CD4-positive, alpha-beta T cell treated with Interleukin-15 for 1 hour (primary cell): ENCODE measurements at places on chromosomes 4 and X.

DNA sequence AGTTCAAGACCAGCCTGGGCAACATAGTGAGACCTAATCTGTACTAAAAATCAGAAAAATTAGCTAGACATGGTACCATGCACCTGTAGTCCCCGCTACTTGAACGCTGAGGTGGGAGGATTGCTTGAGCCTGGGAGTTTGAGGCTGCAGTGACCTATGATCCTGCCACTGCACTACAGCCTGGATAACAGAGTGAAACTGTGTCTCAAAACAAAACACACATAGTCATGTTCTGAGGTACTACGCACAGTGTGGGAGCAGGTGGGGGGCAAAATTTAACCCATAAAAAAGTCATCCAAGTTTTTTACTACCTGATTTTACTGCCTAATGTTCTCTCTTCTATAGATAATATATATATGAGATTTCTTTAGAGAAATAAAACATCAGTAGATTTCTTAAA lies 28.4 kb downstream of the HSPA4L start:
- no peak for DNase-seq

DNA sequence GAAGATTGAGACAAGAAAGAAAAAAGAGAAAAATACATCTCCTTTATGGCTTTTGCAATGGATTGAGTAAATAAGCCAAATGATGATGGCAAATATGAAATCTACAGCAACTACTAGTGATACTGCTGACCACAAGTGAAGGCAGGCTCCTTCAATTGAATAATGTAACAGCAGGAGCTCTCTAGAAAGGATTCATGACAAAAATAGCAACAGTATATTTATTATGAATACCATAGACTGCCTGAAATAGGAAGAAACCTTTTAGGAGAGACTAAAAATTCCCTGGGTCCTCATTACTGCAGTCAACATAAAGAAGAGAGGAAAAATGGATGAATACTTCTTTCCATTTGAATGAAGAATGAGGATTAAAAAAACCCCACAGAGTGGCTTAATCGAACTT lies 306.8 kb upstream of the ANXA10 start:
- no peak for DNase-seq

DNA sequence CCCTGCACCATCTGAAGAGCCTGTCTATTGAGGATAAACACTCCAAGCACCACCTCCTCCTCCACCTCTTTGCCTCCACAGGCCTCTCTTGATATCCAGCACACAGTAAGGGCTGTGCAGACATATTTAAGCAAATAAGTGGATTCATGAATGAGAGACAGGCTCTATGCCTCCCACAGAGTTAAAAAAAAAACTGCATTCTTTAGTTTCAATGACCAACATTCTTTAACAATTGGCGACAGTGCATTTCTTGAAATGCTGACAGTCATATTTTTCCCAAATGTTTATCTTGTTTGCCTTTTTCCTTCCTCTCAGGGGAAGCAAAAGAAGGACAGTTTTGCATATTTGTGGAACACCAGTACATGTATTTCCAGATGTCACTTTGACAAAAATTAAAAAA lies 38.6 kb downstream of the MXRA5 start:
- DNase-seq = no peak

GRCh38 chr4:80136270-80136669 lies 61.0 kb upstream of the PRDM8 start:
- no peak for DNase-seq

DNA sequence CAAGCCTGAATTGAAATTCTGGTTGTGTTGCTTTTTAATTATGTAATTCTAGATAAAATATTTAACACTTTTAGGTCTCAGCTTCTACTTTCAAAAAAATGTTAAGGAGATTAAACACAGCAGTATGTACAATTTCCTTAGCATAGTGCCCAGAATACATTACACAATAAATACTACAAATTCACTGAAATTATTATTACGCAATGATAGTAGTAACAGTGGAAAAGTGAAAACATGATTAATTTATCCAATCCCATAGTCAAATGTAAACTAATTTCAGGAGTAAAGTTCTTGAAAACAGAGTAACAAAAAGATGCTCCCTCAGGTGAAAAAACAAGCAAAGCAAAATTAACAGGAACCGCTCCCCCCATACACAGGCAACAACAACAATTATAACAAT lies 1915.4 kb downstream of the STIM2 start:
- DNase-seq = no peak

DNA sequence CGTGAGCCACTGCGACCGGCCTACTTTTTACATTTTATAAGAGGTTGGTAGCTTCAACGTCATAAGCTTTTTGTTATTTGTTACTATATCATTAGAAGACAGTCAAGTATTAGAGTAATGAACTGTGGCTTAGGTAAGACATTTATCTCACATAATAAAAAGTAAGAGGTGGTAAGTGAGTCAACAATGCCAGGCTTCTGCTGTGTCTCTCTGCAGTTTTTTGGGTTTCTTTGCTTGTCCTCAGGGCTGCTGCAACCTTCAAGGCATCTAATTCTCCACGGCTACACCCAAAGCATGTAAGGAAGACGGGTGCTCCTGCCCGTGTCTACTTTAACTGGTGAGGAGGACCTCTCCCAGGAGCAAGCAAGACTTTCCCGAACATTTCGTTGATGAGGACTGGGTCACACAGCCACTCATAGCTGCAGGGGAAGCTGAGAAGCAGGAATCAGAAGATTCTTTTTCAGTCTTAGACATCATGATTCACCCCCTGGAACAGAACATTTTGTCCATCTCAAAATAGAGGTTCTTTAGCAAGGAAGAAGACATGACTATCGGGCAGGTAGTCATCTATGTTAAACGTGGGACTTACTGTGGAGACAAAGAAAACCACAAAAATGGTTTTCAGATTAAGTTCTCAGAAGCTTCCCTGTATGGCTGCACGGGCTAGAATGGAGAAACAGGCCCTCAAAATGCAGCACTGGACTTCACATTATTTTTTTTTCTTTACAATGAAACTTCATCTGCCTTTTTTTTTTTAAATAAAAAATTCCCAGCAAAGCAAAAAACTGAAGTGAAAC lies 13.0 kb upstream of the RHOH start:
- no peak for DNase-seq

- peak; percentile 77 for DNase-seq
Observed at GRCh38 chr4:7649741-7650531, 215.2 kb upstream of the PSAPL1 start.

DNA sequence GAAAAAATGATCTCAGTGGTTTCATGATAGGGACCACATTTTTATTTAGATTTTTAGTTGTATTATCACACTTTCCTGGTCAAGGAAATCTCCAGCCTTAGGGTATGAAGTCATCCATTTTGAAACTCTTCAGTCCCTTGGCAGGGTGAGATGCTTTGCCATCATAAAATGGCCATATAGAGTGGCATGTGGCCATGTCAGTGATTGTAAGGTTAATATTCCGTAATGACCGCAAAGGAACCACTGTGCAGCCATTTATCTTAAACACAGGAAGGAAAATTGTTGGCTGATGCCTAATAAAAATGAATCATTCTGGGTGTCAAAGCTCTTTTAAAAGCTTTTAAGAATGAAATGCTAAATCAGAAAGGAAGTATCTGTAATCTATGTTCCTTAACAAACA lies 35.6 kb downstream of the COMMD8 start:
- DNase-seq = no peak

- DNase-seq = no peak
Observed at GRCh38 chr4:64781737-64782326, 372.6 kb upstream of the TECRL start.

- no peak for DNase-seq
Observed at GRCh38 chrX:74779175-74779574, 146.1 kb downstream of the NEXMIF start.
